ENCODE measurements at places on chromosomes 7 and 10.

- no peak for DNase-seq
Measured at GRCh38 chr10:95440756-95441546, 120.2 kb downstream of the SORBS1 start.

- no peak for DNase-seq
Measured at GRCh38 chr10:61985715-61986114, 84.2 kb downstream of the ARID5B start.

GRCh38 chr7:365593-365992 is 75.6 kb downstream of the FOXL3 start:
- no peak for DNase-seq

DNA sequence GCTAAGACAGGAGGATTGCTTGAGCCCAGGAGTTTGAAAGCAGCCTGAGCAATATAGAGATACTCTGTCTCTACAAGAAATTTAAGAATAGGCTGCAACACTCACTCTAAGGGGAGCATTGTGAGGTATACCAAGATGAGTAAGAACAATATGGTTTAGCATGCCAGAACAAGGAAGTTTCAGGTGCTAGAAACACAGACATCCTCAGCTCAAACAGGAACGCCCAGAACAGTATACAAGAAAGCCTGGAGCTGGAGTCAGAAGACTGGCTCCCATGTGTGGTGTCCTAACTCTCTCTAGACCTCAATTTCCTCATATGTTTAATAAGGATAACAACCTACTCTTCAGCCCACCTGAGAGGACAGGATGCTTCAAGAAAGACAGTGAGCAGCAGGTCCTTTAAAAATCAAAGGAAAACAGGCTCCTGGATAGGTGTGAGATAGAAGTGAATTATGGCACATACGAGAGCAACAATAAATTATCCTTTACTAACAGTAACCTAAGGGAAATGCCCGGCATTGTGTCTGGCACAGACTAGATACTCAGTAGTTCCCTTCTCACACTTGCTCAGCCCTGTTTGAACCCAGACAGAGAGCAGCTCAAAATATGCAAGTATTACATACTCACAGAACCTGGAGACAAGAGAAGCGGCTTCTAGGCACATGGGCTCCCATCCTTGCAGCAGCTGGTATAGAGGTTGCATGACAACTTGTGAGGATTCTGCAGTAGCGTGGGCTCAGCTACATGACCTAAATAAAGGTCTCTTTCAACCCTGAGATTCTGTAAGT is 45.4 kb downstream of the KAT6B start:
- DNase-seq: no peak

DNA sequence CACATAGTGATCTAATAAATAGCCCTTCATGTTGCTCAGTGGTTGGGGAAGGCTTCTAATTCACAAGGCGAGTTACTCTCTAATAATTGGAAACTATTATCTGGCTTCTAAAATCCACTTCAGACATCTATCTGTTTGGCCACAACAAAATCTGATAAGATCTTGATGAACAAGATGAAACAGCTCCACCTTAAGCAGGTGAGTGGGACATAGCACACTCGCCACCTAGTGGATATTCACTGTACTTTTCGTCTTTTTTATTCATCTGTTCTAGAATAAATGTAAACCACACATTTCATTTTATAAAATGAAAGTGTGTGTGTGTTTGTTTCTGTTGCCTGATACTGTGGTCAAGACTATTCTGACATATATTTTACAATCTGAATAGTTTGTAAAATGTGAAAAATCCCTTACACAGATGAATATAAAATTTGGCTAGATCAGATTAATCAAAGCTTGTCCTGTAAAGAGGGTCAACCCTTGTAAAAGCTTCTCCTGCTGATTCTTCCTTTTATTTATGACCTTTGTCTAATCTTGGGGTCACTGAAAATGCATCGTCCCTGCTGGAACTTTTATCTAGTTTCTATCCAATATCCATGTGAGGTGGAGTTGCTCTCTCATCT is 26.5 kb upstream of the CNTNAP2 start:
- no peak for DNase-seq

- no peak for DNase-seq
Measured at GRCh38 chr10:528173-529165, 161.0 kb downstream of the DIP2C start.

- DNase-seq: no peak
Measured at GRCh38 chr7:20216406-20217036, 663 bp downstream of the MACC1 start.

GRCh38 chr7:154844499-154844898 is 158.4 kb downstream of the PAXIP1 start:
- DNase-seq: no peak
